Fibroblast of the aortic adventitia (primary cell): ENCODE measurements at places on chromosomes 1 and 21. TPM values are rescaled to one million over a fixed set of nuclear protein-coding genes. Genes with fewer than 3 reads are reported as not detected.
A peak's percentile ranks its signal among the peaks of the same experiment; 100 is the strongest.

GRCh38 chr1:212153635-212154034 is 118.1 kb downstream of the DTL start:
- DNase-seq, result no peak

- no peak for DNase-seq
Observed at GRCh38 chr1:5713101-5714010, 278.9 kb downstream of the NPHP4 start.

- DNase-seq, result no peak
Observed at GRCh38 chr1:91891969-91892368, 6.0 kb upstream of the TGFBR3 start.

- no peak for DNase-seq
Observed at GRCh38 chr1:185237661-185238060, 79.4 kb downstream of the IVNS1ABP start.

- DNase-seq, result peak; percentile 48
Observed at GRCh38 chr1:64881281-64881680, 85.1 kb downstream of the JAK1 start.

GRCh38 chr1:237139732-237140131 is 97.7 kb downstream of the RYR2 start:
- DNase-seq, result no peak

DNA sequence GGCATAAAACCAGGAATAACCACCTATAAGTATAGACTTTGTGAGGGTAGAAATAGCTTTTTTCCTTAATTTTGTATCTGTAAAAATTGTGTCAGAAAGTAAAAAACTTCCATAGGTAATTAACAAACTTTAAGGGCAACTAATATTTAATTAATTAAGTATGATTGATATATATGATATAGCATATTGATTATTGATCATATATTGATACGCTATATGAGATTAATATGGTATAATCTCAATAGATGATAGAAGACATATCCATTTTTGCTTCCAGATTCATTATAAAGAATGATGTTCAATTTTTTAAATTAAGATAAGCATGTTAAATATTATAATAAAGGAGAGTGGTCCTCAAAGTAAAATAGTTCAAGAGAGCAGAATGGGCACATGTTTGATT is 99.3 kb upstream of the VAV3 start:
- DNase-seq, result no peak

- peak; percentile 44 for DNase-seq
Observed at GRCh38 chr1:221961532-221962292, 219.8 kb upstream of the DUSP10 start.

DNA sequence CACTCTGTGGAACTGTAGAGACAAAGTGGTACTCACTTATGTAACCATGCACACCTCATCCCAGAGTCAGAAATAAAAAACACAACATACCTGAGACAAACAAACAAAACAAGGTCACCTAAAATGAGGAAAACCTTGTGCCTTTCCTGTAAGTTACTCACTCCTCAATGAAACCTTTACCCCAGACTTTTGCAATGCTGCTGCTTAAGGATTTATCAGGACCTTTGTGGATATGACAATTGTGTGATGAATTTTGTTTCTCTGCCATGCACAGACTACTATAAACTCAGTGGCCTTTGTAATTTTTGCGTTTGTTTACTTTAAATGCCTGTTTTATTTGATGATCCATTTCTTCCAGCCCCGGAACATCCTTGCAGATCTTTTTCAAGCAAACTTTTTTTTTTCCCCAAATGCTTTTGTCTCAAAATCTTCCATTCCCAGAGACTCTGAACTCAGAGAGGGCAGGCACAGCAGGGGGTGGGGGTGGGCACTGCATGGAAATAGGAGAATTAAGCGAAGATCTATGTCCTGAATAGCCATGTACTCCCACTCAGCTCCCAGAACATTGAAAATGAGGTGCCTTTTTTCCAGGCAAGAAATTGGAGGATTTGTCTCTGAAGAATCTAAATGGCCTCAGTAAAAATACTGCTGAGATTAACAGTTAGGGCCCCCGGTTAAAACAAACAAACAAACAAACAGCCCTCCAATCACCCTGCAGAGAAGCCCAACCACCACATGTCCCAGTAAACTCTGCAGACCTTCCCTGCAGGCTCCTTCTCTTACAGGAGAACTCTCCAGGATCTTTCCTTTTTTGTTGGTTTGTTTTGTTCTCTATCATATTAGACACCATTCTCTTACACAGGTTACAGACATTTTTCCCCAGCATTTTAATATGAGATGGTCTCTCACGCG is 22.6 kb upstream of the SIM2 start:
- DNase-seq, result no peak

Gene TTC22
- under 0.01 TPM in 1 of 2 replicates, not detected in the other for total RNA-seq

GRCh38 chr1:200535605-200536004 is 84.9 kb downstream of the KIF14 start:
- DNase-seq, result no peak

GRCh38 chr1:25666460-25666859 is 49.9 kb downstream of the MAN1C1 start:
- DNase-seq, result no peak

DNA sequence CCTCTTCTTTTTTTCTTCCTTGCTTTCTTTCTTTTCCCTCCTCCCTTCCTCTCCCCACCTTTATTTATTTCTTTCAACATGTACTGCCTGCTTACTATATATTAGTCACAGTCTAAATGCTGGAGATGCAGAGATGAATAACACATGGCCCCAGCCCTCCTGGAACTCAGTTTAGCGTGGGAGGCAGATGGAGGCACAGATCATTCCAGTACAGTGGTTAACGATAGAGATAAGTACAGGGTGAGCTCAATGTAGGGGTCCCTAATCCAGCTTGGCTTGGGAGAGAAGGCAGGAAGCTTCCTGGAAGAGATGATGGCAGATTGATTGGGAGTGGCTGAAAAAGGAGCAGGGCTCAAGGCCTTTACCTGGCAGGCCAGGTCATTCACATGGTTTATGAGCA is 55.6 kb upstream of the PPP2R5A start:
- DNase-seq, result peak; percentile 75

Gene CR1L
- total RNA-seq, result not detected in 2 replicates

DNA sequence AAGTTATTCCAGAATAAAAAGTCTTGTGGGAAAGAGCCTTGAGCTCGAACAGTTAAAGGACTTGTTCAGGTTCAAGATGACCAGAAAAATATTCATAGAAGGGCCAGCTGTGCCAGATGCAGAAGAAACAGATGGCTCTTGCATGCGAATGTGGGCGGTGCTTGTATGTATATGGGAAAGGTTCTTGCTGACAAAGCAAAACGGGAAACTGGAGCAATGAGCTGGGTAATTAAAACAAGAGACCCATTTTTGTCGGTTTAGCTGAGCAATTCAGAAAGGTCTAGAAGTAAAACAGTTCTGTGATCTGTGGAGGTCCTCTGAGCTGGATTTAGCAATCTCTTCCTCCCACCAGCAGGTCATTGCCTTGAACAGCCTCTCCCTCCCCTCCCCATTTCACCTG is 107.2 kb upstream of the MARK1 start:
- DNase-seq, result no peak

GRCh38 chr1:148308832-148309458 is 156.9 kb upstream of the NBPF11 start:
- peak; percentile 27 for DNase-seq

- DNase-seq, result peak; percentile 35
Observed at GRCh38 chr1:248926401-248927182, 20.6 kb downstream of the PGBD2 start.

DNA sequence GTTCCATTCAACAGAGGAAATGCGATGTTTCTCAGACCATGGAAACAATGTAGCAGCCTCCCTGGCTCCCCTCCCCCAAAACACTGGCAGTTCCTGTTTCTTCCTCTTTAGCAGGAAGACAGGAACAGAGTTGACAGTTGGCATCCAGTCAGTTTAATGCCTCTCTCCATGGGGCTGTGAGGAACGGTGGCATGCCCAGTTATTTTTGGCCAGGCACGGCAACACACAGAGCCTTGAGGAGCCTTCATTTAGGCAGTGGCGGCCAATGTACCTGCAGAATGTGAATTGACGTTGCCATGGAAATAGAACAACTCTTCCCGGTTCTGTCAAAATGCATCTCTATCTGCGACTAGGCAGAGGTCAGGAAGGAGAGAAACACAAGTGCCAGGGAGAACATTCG is 330.6 kb downstream of the DSCAM start:
- DNase-seq, result no peak

DNA sequence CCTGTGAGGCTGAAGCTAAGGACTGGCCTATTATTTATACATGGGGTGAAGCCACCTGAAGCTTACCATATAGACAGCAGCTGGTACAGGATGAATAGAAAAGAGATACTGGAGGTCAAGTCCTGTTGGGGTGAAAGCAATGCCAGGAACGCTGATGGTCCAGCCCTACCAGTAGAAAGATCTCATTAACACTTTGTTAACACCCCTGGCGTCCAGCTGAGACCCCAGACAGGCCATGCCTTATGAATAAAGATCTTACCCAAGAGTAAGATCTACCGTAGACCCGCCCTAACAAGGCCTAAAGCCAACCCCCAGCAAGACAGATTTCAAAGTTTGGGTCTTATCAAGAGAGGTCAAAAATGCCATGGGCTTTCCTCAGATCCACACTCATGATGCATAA is 34.7 kb downstream of the ST3GAL3 start:
- DNase-seq, result no peak

GRCh38 chr1:227846265-227846858 is 30.9 kb downstream of the PRSS38 start:
- DNase-seq, result no peak

DNA sequence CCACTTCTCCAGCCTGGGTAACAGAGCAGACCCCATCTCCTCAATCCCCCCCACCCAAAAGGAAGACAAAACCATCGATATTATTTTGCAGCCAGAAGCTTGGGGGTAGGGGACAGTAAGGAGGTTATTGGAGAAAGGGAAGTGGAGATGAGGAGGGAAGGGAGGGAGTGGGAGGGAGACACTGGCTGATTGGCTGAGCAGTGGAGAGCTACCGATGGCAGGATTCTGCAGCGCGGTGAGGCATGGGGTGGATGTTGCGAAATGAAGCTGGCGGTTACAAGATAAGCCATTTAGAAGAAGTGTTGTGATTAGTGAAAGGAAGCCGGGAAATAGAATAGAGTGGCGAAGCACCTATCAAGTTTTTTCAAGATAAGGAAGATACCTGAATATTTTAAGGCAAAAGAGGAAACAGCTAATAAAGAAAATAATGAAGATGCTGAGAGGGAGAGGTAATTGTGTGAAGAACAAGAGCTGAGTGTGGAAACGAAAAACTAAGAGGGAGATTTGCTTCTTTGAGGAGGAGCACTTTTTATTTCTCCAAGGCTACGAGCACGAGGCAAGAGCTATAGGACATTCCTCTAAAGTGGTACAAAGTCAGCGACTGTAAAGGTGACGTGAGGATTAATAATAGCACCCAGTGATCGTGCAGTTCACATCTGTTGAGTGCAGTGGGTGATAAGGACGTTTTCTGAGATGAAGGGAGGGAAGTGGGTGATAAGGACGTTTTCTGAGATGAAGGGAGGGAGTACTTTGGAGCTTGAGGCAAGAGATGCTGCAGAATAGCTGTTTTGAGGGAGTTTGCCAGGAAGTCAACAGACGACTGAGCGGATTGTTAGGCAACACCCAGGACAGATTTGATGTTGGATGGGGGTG is 103.2 kb upstream of the KIF26B start:
- DNase-seq, result peak; percentile 53

DNA sequence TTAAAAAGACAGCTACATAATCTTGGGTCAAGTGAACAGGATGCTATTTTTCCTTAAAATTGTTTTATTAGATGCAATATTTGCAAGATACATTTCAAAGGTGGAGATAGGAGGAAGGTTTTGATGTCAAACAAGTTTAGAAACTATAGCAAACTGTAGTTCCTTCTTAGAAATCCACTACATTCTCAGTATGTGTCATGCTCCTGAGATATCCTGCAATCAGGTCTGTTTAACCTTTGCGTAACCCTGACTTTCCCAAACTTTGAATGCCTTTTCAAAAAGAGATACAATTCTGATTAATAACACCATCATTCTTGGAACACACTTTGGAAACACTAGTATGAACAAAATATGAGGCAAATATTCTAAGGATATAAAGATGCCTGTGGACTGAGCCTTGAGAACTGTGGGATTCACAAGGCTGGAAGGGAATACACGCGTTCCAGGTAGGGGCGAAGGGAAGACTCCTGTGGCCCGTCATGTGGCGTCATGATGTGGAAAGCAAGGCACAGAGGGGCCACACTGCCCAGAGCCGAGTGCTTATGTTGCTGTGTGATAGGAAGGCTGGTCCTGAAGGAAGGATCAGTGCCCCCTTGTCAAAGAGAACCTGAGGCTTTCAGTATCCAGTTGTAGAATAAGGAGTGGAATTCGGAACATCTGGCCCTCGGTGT is 19.6 kb upstream of the TARBP1 start:
- DNase-seq, result peak; percentile 25

DNA sequence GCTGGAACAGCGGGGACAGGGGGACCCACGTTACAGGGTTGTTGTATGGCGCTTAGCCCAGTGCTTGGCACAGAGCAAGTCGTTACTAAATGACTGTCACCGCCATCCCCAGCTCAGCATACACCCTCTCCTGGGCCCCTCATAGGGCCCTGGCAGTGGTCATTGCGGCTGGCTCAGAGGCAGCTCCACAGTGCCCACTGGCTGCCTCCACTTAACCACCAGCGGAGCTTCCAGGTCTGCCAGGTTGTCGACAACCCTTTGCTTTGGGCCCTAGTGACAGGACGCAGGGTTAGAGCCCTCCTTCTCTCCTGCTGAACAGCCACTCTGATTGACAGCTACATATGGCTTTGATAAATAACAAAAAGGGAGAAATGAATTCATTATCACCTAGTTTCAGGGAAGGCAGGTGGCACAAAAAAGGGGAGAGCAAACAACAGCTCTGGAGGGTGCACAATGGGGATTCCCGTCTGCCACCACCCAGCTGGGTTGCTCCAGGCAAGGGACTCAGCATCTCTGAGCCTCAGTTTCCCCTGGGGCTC is 4.8 kb downstream of the EFHD2 start:
- no peak for DNase-seq

GRCh38 chr1:220012259-220012658 is 34.0 kb downstream of the EPRS1 start:
- DNase-seq, result peak; percentile 38

Gene KCNT2
- total RNA-seq, result 8.0 and 68.1 TPM in 2 replicates

GRCh38 chr1:245235156-245235555 is 80.4 kb downstream of the KIF26B start:
- DNase-seq, result peak; percentile 76
